ENCODE measurements at places on chromosomes 2 and 18.

- peak; percentile 84 for DNase-seq
Observed at GRCh38 chr2:69122271-69122670, 109.3 kb downstream of the ANTXR1 start.

- no peak for DNase-seq
Observed at GRCh38 chr18:73893880-73894279, 253.8 kb downstream of the FBXO15 start.

DNA sequence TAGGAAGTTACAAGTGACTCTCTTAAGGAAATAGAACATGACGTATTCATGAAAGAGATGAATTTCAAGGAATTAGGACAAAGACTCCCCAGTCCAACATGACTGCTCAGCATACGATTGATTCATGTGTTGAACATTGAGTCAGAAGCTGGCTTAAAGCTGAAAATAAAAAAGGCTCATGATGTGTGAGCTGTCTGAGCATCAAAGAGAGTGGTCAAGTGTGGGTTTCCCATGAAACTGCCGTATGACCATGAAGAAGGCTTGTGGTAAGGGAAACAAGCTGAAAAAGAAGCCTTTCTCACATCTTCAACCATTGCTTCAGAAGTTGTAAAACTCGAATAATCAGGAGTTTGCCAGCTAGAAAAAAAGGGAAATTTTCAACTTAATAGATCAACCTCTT, 201.9 kb upstream of the APCDD1 start:
- DNase-seq: no peak

GRCh38 chr18:58793361-58793760, 71.3 kb upstream of the ZNF532 start:
- DNase-seq: no peak

- no peak for DNase-seq
Observed at GRCh38 chr18:3852321-3852720, 402.3 kb downstream of the TGIF1 start.

DNA sequence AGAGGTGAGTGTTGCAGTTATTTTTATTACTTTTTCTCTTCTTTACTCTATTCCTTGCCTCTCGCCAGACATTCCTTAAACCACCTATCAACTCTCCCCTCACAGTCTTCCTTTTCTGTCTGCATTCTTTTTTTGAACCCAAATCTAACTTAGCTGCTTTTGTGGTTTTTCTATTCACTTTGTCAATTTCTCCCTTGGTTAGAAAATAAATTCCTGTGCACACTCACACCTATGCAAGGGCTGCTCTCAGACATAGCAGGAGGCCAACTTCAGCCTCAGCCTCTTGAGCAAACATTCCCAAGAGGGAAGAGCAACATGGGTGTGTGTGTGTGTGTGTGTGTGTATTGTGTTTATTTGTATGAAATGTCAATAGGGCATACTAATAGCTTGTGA, 808.6 kb downstream of the RNF144A start:
- no peak for DNase-seq

- no peak for DNase-seq
Observed at GRCh38 chr2:200065477-200065876, 110.1 kb downstream of the MAIP1 start.

DNA sequence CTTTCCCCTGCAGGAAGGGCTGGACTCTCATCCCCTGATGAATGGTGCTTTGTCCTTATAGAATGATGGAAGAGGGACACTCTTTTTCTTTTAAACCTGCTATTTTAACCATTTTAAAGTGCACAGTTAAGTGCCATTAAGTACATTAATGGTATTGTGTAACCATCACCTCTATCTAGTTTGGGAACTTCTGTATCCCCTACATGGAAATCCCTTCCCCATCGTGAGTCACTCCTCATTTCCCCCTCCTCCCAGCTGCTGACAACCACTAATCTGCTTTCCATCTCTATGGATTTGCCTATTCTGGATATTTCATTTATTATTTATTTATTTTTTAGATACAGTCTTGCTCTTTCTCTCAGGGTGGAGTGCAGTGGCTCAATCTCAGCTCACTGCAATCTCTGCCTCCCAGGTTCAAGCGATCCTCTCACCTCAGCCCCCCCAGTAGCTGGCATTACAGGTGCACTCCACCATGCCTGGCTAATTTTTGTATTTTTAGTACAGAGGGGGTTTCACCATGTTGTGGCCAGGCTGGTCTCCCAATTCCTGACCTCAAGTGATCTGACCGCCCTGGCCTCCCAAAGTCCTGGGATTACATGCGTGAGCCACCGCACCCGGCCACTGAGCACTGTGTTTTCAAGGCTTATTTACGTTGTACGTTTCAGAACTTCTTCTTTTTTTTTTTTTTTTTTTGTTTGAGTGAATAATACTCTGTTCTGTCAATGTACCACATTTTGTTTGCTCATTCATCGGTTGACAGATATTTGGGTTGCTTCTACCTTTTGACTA, 15.8 kb downstream of the DGKD start:
- no peak for DNase-seq

- DNase-seq: no peak
Observed at GRCh38 chr18:65221736-65222135, 529.1 kb upstream of the CDH7 start.

DNA sequence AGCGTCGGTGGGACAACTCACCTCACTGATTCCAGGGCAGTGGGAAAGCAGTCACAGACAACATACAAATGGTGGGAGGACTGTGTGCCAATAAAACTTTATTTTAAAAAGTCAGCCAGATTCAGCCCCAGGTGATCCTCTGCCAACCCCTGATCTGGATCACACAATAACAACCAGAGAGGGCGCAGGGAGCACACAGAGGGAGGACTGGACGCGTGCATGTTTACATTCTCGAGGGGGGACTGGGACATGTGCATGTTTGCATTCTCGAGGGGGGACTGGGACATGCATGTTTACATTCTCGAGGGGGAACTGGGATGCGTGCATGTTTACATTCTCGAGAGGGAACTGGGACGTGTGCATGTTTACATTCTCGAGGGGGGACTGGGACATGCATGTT, 209.5 kb downstream of the NDUFA10 start:
- DNase-seq: no peak

DNA sequence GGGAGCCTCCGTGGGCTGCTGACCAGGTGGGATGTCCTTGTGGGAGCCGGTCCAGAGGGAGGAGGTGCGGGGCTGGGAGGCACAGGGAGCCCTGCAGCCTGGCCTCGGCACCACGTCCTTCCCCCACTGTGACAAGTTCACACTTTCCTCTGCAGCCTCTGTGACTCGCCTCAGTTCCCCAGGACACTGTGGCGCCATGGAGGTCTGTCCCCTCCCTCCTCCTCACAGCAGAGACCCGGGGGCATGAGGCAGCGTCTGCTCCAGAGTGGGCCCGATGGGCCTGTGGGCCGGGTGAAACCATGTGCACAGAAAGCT, 27.3 kb upstream of the KCNG2 start:
- DNase-seq: no peak

DNA sequence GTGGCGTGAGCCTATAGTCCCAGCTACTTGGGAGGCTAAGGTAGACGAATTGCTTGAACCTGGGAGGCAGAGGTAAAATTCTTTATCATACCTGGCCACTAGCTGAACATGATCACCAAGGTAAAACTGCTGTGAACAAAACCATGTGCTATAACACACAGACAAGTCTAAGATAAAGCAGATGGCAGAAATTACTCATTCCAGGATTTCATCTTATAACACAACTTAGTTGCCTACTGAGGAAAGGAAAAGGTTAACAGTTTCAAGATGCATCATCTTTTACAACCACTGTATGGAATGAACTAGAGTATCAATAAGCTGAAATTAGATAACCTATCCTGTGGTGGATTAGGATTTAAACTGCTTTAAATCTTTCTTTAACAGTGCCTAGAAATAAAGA, 8.3 kb downstream of the ARL5A start:
- no peak for DNase-seq

DNA sequence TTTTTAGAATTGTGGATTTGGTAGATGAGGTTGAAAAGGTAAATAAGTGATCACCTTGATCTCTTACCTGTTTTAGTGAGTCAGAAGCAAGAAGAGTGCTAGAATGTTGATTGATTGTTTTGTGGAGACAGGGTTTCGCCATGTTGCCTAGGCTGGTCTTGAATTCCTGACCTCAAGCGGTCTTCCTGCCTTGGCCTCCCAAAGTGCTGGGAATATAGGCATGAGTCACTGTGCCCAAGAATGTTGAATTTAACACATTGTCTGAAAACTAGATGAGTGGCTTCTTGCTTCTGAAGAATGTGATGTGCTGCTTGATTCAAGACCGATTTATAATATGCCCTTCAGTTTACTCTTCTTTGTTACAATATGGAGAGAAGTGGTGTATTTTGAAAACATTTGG, 121.3 kb downstream of the FMNL2 start:
- DNase-seq: peak; percentile 36

- no peak for DNase-seq
Observed at GRCh38 chr18:46668694-46669093, 11.7 kb upstream of the LOXHD1 start.

DNA sequence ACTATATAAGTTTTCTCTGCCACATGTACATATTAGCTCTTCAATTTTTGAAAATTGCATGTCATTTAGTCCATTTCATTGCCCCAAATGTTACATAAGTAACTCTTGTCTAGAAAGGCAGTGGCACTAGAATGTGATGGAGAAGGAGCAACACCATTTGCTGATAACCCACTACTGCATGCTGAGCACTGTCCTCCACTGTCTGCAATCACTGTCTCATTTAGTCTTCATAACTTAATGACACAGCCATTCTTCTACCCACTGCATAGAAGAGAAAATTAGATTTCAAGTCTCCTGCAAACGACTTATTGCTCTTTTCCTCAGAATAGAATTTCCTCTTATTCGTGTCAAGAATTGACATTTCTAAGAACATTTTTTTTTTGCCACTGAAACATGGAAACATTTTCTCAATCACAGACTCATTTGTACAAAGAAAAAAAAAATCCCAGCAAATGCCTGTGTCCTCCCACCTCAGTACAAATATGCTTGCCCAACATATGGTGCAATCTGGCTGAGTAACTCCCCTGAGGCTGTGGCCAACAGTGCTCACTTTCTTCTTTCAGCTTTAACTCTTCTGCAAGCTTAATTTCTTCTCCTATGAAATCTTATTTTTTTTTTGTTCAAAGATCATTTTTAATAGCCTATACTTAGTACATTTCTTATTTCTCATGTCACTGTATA, 768.6 kb upstream of the HS6ST1 start:
- DNase-seq: no peak

DNA sequence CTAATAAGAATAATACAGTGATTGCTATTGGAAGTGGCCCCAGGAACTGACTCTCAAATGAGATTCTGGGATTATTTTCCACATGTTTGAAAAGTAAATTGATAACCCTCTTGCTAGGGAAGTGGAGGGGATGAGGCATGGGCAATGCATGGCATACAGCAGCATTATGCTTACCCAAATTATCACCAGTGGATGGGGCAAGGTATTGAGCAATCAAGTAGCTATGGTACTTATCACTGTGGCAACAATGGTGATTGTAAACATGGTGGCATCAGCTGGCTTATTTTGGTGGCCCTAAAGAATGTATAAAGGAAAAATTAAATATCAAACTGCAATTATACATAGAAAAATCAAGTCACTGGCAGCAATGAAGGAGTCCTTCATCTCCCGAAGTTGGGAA, 155.1 kb downstream of the FIGN start:
- no peak for DNase-seq

DNA sequence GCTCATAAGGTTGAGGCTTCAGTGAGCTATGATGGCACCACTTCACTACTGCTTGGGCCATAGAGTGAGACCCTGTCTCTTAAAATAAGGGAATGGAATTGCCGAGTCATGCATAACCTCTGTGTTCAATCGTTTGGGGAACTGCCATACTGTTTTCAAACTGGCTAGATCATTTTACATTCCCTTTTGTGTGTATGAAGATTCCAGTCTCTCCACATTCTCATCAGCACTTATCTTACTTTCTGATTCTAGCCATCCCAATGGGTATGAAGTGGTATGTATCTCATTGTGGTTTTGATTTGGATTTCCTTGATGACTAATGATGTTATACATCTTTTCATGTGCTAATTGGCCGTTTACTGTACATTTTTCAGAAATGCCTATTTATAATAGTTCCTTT, 23.7 kb downstream of the MARCHF7 start:
- DNase-seq: no peak

DNA sequence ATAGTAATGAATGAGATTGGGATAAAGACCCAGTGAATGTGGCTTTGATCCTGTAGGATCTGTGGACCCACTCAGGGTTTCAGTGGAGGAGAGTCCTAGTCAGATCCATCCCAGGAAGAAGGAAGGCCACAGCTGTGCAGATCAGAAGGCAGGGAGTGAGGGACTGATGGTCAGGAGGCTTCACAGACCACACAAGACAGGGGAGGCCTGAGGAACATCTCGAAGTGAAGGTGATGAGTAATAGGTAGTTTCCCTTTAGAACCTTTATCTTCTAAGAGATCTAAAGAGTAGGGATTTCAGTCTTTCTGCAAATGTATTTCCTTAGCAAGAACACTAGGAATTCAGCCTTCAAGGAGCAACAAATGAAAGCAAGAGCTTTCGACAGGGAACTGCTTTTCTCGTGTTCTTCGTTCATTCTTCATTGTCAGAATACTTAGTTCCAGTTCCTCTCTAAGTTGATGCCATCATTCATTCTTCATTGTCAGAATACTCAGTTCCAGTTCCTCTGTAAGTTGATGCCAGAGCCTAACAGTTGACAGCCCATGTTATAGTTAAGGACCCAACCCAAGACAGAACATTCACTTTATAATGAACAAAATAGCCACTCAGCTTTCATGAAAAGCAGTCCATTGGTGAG, 150.2 kb upstream of the EPAS1 start:
- DNase-seq: no peak

DNA sequence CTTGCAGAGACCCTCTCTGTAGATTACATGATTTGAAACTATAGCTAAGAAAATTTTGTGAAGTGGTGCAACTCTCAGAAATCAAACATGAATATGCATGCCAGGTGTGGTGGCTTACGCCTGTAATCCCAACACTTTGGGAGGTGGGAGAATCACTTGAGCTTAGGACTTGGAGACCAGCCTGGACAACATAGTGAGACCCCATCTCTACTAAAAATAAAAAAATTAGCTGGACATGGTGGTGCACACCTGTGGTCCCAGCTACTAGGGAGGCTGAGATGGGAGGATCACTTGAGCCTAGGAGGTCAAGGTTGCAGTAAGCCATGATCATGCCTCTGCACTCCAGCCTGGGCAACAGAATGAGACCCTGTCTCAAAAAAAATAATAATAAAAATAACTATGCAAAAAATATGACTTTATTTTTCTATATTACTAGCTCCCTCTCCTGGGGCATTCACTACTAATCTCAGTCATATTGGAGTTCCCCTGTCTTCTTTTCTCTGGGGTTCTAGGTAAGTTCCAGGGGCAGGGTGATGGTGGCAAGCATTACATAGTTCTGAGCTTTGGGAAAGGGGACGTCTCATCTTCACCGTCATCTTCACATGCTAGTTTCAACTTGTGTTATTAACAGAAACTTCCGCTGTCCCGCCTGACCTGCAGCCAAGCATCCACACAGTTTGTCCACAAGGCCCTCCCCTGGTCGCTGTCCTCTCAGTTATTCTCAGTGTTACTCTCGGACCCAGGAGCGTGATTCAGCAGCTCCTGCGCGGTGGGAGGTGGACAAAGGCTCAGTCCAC, 96.8 kb upstream of the MBOAT2 start:
- DNase-seq: no peak

All from kidney capillary endothelial cell (primary cell).